ENCODE measurements at places on chromosomes 12 and 14.

DNA sequence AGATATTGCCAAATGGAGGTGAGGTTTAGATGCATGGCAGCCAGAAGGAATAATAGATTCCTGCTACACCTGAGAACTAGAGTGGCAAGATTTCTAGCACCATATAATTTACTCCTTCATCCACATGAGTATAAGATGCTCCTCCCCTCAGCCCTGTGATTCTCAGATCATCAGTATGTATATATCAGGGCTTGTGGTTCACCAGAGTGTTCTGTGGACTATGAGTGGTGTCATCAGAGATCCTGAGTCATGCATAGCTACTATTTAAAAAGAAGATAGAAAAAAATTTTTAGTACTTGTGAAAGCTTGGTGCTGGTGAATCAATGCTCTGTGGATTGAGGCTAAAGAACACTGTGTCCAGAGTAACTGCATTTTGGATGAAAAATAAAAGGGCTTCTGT is 285.9 kb downstream of the BMP4 start:
- no peak for DNase-seq

GRCh38 chr12:50971946-50972345 is 19.6 kb downstream of the HIGD1C start:
- no peak for DNase-seq

DNA sequence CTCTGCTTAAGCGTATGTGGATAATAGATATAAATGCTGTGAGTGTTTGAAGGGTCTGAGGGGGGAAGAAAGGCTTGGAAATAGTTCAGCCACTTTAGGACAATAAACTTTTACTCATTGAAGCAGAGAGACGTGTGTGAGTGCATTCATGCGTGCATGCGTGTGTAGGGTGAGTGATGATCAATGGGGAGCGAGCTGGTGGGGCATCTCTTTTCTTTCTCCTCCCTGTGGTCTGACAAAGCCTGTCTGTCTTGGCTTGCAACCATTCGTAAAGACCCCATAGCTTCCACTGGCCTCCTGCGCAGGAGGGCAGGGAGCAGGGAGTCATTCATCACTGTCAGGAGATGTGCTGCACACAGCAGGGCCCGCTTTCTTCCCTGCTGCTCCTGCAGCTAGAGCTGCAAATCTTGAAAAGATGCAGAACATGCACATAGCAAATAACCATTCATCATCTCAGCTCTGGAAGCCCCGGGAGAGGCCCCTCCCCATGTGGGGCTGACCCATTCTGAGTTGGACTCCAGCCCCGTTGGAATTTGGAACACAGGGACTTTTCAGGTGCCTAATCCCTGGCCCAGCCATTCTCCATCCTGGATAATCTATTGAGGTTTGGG is 223.2 kb downstream of the PPM1H start:
- no peak for DNase-seq

GRCh38 chr14:59254911-59255545 is 66.6 kb downstream of the DAAM1 start:
- no peak for DNase-seq

- no peak for DNase-seq
Observed at GRCh38 chr12:19288603-19289244, 150.6 kb upstream of the AEBP2 start.

DNA sequence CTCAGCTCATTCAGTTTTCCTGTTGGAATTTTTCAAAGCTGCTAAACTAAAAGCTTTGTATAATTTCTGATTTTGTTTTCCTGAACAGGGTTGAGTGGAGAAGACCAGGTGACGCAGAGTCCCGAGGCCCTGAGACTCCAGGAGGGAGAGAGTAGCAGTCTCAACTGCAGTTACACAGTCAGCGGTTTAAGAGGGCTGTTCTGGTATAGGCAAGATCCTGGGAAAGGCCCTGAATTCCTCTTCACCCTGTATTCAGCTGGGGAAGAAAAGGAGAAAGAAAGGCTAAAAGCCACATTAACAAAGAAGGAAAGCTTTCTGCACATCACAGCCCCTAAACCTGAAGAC is 367.1 kb upstream of the OR4E1 start:
- DNase-seq, result no peak

DNA sequence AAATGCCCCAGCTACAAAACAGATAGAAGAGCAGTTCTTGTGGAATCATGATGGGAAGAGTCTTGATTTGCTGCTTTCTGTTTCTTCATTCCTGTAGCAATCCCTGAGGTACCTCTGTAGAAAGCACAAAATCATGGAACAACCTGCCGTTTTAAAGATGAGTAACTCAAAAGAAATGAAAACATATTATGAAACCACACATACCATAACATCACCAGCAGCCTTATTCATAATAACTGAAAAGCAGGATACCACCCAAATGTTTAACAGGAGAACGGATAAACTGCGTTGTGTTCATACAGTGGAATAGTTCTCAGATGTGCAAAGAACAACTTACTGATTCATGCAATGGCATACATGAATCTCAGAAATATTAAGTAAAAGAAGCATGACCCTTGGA is 188.1 kb downstream of the RGS6 start:
- no peak for DNase-seq

DNA sequence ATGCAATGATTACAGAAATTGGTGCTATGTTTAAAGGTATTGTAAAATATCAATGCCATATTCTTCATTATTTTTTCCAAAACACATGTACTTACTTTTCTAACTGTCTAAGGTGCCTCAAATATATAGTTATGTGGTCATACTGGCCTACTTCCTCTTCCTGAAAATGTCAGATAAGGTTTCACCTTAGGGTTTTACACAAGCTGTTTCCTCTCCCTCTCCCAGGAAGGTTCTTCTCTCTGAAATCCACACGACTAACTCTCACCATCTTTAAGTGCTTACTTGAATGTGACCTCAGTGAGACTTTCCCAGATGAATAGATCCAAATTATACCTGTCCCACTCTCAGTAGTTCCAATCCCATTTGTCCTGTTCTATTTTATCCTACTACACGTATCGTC is 11.6 kb upstream of the CLEC4D start:
- DNase-seq, result no peak

DNA sequence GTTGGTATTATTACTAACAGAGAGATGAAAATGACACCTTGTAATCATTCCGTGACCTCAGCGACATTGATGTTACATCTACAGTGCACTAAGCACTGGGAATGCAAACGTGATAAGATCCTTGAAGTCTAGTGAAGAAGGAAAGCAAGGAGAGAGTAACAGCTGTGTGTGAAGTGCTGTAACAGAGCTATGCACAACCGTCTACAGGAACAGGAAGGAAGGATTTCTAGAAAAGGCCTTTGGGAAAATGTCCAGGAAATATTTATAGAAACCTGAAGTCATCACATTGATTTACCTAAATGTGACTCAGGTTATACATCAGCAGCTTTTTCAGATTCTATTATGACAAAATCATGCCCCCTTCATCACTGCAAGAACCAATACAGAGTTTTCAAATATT is 304.2 kb upstream of the AMIGO2 start:
- no peak for DNase-seq

- DNase-seq, result no peak
Observed at GRCh38 chr12:12539028-12539810, 23.4 kb downstream of the DUSP16 start.

GRCh38 chr14:65585216-65585615 is 172.7 kb downstream of the FUT8 start:
- DNase-seq, result no peak

DNA sequence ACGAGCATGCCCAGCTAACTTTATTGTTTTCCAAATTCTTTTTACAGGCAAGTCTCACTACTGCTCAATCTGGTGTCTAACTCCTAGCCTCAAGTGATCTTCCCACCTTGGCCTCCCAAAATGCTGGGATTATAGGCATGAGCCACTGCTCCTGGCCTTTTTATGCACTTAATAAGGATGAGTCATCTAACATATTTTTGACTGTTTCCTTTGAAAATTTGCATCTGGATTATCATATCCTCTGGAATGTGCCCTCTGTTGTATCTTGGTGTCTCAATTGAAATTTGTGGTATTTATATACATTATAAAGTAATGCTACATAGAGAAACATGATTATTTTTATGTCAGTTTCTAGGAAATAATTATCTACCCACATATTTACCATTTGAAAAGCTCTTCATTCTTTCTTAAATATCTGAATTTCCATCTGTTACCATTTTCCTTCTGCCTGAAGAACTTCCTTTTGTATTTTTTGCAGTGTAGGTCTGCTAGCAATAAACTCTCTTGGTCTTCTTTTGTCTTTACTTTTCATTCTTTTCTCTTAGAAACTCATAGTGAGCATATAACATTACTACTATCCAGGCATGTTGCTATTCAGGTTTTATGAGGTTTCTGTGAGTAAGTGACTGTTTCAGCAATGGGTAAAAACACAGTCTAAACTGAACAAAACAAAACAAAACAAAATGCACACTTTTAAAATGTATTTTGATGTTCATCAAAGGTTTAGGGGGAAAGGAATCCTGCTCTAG is 52.8 kb upstream of the CNOT2 start:
- DNase-seq, result no peak

GRCh38 chr12:15372352-15372751 is 50.0 kb downstream of the PTPRO start:
- peak; percentile 23 for DNase-seq

DNA sequence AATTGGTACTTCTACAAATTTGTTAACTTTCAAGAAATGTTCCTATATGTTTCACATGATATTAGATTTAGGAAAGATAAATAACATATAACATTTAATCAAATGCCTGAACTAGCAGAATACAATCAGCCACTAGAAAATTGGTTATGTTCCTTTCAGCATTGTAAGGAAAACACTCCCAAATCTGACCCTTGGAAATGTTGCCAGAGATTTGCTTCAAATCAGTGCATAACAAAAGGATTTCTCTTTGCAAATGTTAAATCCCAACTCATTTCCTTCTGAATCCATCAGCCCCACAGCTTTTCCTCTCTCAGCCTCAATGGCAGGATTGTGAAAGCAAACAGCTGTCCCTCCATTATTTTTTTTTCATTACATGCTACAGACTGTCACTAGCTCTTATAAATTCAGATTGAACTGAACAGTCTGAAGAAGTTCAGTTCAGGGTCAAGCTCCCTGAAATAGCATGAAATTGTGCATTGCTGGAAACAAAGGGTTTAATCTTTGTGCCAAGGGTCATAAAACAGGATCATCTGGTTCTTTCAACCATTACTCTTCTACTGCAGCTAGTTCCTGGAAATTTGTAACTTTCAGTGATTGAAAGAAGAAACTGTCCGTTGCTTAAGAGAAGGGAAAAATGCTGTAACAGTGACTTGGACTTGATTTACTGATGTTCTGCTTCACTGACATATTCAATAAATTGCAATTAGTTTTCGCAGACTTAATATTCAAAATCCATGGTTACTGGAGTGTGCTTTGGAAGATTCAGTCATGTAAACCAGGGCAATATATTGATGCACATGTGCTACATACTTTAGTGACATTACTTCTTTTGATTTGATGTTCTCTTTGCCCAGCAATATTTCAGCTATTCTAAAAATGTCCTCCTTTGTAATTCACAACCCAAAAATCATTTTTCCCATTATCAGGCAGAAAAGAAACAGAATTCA is 246.4 kb downstream of the RPL10L start:
- no peak for DNase-seq

DNA sequence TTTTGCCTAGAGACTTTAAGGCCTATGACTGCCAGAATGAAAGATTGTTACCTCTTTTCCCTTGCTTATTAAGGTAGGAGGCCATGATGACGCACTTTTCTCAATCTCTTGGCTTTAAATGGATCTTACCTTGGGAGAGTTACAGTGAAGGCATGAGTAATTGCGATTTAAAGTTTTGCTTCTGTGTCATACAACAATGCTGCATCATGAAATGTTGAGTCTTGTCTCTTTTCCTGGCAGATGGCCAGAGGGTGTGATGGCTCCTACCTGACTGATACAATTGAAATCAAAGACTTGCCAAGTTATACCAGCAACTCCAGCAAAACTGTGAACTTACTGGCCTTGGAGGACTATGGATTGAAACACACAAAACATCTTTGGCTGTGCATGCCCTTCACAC is 17.2 kb upstream of the LRRK2 start:
- no peak for DNase-seq

DNA sequence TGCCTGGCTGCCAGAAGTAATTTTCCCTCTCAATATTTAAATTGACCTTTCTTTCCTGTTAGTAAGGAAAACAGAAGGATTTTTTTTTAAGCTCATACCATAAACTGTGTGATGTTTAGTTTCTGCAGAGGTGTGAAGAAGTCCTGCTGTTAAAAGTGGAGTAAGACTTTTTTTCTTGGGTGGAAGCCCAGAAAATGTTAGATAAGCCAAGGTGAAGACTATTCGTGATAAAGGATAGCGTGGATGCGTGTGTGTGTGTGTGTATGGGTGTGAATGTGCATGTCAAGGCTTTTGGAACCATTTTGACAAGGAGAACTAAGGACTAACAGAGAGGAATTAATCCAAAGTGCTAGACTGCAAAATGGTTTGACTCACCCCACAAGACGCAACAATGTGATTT is 152.9 kb upstream of the SEL1L start:
- no peak for DNase-seq

GRCh38 chr12:13144266-13144828 is 40.9 kb upstream of the GSG1 start:
- no peak for DNase-seq

DNA sequence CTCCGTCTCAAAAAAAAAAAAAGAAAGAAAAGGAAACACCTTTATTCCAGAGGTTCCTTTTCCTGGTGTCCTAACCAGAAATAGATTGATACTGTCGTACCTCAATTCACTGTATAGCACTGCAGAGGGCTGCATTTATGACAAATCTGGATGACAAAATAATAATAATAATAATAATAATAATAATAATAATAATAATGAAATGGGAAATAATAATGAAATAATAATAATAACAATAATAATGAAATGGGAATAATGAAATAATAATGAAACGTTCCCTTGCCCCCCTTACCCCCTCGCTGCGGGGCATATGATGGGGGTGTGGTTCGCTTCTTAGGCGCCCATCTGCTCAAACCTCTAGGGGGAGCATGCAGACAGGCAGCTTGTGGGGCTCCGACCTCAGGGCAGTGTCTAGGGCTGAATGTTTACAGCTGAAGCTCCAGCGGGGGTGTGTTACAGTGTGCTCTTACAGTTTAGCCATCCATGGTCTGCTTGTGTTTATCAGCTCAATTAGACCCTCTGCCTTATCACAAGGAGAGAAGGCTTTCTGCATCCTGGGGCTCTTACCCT is 1088.3 kb upstream of the SEL1L start:
- no peak for DNase-seq

- no peak for DNase-seq
Observed at GRCh38 chr14:54291491-54292191, 105.2 kb upstream of the CDKN3 start.

GRCh38 chr14:67547224-67547780 is 14.2 kb downstream of the PLEKHH1 start:
- no peak for DNase-seq

GRCh38 chr14:77950371-77951063 is 150.6 kb downstream of the ADCK1 start:
- no peak for DNase-seq

DNA sequence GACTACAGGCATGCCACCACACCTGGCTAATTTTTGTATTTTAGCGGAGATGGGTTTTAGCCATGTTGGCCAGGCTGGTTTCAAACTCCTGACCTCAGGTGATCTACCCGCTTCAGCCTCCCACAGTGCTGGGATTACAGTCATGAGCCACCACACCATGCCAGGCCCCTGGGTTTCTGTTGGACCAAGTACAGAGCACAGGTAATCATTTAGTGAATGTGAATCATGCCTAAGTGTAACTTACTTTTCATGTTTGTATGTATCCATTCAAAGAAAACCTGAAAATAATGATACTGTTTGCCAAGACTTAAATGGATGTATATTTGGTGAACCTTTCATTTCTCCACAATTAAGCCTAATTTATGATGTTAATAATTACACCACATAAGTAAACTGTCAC is 65.9 kb downstream of the FGD6 start:
- no peak for DNase-seq
